ENCODE measurements at places on chromosomes 1 and 21.

DNA sequence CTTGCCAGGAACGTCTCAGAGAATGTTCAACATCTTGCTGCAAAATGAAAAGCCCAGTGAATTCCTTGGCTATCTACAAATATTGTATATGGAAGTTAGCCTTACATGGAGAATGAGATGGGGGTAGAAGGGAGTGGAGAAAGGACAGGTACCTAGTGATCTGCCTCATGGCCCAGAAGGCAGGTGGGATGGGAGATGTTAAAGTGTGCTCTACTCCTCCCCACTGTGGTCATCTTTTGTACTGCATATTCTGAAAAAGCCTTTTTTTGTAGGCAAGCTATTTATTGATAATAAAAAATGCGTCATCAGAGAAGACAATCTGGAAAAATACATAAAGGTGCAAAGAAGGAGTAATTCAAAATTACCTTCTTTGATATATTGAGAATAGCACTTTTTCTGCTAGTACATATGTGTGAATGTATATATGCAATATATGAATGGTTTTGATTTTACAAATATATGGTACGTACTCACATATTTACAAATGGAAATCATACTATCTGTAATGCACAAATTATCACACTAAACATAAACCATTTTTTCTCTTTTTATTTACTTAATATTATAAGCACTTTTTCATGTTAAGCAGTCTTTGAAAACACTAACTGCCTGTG, 19.1 kb upstream of the SLC5A9 start:
- no peak overlapping the region for H3K27ac ChIP-seq
- no peaks in the 10 kb centered on the region for H3K27me3 ChIP-seq
- H3K4me1 ChIP-seq: no peaks in the 10 kb centered on the region
- peak; percentile 65 for DNase-seq

- H3K27ac ChIP-seq: no peak overlapping the region
- no peaks in the 10 kb centered on the region for H3K36me3 ChIP-seq
- H3K4me3 ChIP-seq: no peak overlapping the region
- no peak for DNase-seq
Measured at GRCh38 chr1:66090859-66091457, 298.3 kb downstream of the PDE4B start.

GRCh38 chr21:16815243-16815642, 697.6 kb upstream of the CXADR start:
- no peak overlapping the region for H3K4me3 ChIP-seq
- no peak overlapping the region for H3K27ac ChIP-seq
- no peaks in the 10 kb centered on the region for H3K36me3 ChIP-seq
- DNase-seq: no peak
- H3K27me3 ChIP-seq: no peaks in the 10 kb centered on the region

GRCh38 chr21:38915546-38915945, 109.8 kb downstream of the ETS2 start:
- H3K4me1 ChIP-seq: peaks cover 14% of the 10 kb centered on the region
- no peak overlapping the region for H3K27ac ChIP-seq
- DNase-seq: no peak
- no peaks in the 10 kb centered on the region for H3K36me3 ChIP-seq
- no peaks in the 10 kb centered on the region for H3K27me3 ChIP-seq

GRCh38 chr1:58745666-58746065, 38.2 kb downstream of the JUN start:
- no peaks in the 10 kb centered on the region for H3K4me1 ChIP-seq
- DNase-seq: no peak
- H3K4me3 ChIP-seq: no peak overlapping the region
- H3K27ac ChIP-seq: no peak overlapping the region
- no peaks in the 10 kb centered on the region for H3K36me3 ChIP-seq

- peak overlapping the region; percentile 92 for H3K27ac ChIP-seq
- peak; percentile 88 for DNase-seq
- no peaks in the 10 kb centered on the region for H3K36me3 ChIP-seq
- no peaks in the 10 kb centered on the region for H3K27me3 ChIP-seq
- H3K4me3 ChIP-seq: no peak overlapping the region
Measured at GRCh38 chr1:1422465-1423244, 1.6 kb upstream of the ANKRD65 start.

GRCh38 chr1:204616641-204617040, 68.9 kb downstream of the LRRN2 start:
- H3K36me3 ChIP-seq: no peaks in the 10 kb centered on the region
- no peak overlapping the region for H3K27ac ChIP-seq
- peaks cover 5% of the 10 kb centered on the region for H3K4me1 ChIP-seq
- no peak overlapping the region for H3K4me3 ChIP-seq
- DNase-seq: no peak

GRCh38 chr1:67441183-67441582, 11.0 kb upstream of the SERBP1 start:
- H3K27ac ChIP-seq: no peak overlapping the region
- no peak for DNase-seq
- H3K4me3 ChIP-seq: no peak overlapping the region
- no peaks in the 10 kb centered on the region for H3K36me3 ChIP-seq
- peaks cover 4% of the 10 kb centered on the region for H3K4me1 ChIP-seq
- H3K27me3 ChIP-seq: no peaks in the 10 kb centered on the region

DNA sequence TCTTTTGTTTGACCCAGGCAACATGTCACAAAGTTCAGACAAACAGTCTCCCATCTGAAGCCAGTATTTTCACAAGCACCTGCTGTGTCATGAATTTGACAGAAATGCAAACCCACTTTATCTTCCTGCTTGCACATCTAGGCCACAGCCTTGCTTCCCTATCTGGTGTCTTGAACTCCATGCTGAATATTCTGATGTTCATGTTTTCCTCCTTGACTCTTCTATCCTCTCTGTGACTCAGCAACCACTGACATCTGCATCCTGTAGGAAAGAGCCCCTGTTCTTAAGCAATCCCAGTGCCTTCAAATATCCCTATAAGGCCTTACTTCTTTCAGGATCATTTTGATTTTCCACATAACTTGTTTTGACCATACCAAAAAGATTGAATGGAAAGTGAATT, 6.5 kb downstream of the CD55 start:
- H3K4me3 ChIP-seq: no peak overlapping the region
- no peak overlapping the region for H3K27ac ChIP-seq
- DNase-seq: no peak
- no peaks in the 10 kb centered on the region for H3K4me1 ChIP-seq

DNA sequence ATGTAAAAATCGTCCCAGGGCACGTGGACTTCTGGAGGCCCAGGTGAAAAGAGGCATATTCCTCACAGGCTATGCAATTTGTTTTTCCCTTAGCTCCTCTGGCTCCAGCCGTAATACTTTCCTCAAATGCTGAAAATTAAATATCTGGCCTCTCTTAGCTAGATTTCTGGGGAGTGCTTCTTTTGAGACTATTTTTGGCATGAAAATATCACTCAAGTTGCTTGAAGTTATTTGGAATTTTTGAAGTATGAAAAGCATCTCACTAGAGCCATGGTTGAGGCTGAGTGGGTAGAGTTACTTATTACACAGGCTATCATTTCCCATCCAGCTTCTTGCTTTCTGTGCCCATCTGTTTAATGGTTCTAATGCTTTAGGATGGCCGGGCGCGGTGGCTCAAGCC, 59.7 kb downstream of the MYOM3 start:
- no peaks in the 10 kb centered on the region for H3K27me3 ChIP-seq
- H3K27ac ChIP-seq: no peak overlapping the region
- no peak overlapping the region for H3K4me3 ChIP-seq
- peak; percentile 46 for DNase-seq
- H3K4me1 ChIP-seq: no peaks in the 10 kb centered on the region

- no peak for DNase-seq
- H3K27ac ChIP-seq: no peak overlapping the region
- no peak overlapping the region for H3K4me3 ChIP-seq
Measured at GRCh38 chr1:34511802-34512201, 243.0 kb upstream of the GJB5 start.

DNA sequence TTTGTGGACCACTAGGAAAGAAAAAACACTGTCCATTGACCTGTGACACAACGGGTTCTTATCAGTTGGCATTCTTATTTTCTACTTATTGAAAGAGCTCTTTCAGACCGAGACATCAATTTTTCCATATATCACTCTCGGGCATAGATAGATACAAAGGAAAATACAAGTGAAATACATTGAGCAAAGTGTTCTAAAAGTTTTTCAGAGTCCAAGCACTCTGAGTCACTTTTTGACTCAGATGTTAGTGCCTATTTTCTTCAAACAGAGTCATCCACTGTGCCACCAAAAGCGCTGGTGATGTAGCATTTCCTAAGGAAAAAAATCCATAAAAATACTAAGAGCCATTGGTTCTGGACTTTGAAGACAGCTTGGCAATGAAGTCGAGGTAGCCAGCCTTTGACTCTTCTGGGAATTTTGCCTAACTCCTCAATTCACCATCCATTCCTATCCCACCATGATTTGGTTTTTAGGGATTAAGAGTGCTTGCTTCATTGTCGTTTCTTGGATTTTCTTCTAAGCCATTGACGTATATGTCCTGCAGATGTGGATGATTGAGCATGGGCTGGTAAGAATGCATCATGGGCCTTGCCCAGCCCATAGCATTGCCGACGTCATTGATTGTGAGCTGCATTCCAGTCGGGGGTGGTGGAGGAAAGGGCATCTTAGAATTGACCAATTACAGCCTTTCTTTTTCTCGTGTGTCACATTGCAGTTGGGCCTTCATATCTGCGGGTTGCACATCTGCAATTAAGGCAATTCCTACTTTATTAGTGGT, 10.6 kb downstream of the GALNT2 start:
- no peak overlapping the region for H3K4me3 ChIP-seq
- no peaks in the 10 kb centered on the region for H3K27me3 ChIP-seq
- no peak overlapping the region for H3K27ac ChIP-seq
- peak; percentile 40 for DNase-seq
- H3K4me1 ChIP-seq: peaks cover 11% of the 10 kb centered on the region

DNA sequence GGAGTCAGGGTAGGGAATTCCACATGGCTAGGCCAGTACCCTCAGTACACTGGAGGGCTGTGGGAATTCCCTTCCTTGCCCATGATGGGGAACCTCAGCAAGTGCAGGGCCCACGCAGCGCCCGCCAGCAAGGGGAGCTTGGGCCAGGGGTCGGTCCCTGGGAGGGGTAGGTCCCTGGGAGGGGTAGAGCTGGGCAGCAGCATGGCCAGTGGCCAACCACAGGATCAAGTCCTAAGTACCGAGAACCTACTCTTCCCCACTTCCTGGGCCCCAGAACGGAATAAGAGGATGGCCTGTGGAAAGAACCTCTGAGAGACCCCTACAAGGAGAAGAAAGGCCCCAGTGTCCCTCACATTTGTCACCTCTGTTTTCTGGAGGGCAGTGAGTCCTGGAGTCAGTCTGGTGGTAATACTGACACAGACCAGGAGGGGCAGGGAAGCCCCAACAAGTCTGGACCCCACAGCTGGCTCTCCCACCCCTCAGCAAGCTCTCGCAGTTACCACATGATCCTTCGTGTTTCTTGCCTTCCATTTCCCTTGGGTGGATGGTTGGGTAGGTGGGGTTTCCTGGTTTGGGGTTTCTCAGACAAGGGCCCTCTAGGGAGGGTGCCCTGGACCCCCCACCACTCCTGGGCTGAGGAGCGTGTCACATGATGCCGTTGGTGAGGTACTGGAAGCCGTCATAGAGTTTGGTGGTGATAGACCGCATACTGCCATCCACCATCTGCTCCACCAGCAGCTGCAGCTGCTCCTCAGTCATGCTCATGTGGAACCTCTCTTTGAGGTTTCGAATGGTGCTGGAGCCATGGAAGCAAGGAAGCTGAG, 10.3 kb downstream of the ZNF687 start:
- DNase-seq: no peak
- H3K27ac ChIP-seq: no peak overlapping the region
- no peaks in the 10 kb centered on the region for H3K27me3 ChIP-seq
- H3K4me3 ChIP-seq: no peak overlapping the region
- H3K4me1 ChIP-seq: no peaks in the 10 kb centered on the region
- peaks cover 82% of the 10 kb centered on the region for H3K36me3 ChIP-seq

- DNase-seq: no peak
- H3K36me3 ChIP-seq: peaks cover 36% of the 10 kb centered on the region
- no peak overlapping the region for H3K27ac ChIP-seq
Measured at GRCh38 chr1:46363121-46363520, 22.5 kb downstream of the NSUN4 start.

DNA sequence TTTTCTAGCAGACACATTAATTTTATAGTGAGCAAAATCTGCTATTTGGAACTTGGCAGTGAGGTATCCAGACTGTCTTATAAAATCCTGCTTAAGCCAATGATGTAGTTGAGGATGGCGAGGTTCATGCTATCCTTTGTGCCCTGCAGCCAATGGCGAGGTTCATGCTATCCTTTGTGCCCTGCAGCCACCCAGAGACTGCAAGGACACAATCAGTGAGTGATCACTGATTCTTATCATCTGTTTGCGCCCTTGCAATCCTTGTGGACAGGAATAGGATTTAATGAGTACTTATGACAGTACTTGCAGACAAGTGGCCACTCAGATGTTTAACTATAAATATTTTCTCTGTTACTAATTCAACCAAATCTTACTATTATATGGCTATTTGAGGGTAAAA, 112.6 kb downstream of the EIF4G3 start:
- H3K27ac ChIP-seq: no peak overlapping the region
- peak; percentile 91 for DNase-seq
- no peaks in the 10 kb centered on the region for H3K36me3 ChIP-seq
- H3K4me1 ChIP-seq: no peaks in the 10 kb centered on the region
- no peaks in the 10 kb centered on the region for H3K27me3 ChIP-seq

- no peak overlapping the region for H3K4me3 ChIP-seq
- no peaks in the 10 kb centered on the region for H3K27me3 ChIP-seq
- H3K27ac ChIP-seq: no peak overlapping the region
- no peaks in the 10 kb centered on the region for H3K36me3 ChIP-seq
- DNase-seq: no peak
Measured at GRCh38 chr1:205633421-205633976, 1.7 kb upstream of the ELK4 start.

DNA sequence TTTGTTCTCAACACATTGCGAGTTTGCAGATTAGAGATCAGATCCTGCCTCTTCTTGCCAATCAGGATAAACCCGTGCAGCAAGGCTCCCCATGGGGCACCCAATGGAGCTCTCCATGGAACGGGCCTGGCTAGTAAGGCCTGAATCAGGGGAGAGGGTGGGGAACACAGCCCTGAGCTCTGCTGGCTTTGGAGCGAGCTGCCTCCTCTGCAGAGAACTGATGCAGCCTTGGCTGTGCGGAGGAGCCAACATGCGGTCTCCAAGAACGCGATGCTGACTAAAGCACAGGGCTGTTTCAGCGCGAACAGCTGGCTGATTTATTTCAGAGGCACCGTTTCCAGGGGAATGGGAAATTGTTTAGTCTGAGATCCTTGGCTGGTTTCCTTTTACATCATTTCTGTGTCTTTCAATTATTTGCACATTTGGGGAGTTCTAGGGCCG, 139.7 kb downstream of the TSEN15 start:
- no peaks in the 10 kb centered on the region for H3K36me3 ChIP-seq
- no peak overlapping the region for H3K27ac ChIP-seq
- no peak for DNase-seq
- H3K4me3 ChIP-seq: no peak overlapping the region
- no peaks in the 10 kb centered on the region for H3K27me3 ChIP-seq
- H3K4me1 ChIP-seq: no peaks in the 10 kb centered on the region

GRCh38 chr1:215566556-215567490, at the start of gene KCTD3:
KCTD3 (plus strand) TSS chr1:215567304; CDS start chr1:215567686, 382 bp downstream.
- peak; percentile 67 for DNase-seq
- peaks cover 2% of the 10 kb centered on the region for H3K36me3 ChIP-seq
- no peaks in the 10 kb centered on the region for H3K27me3 ChIP-seq
- no peaks in the 10 kb centered on the region for H3K4me1 ChIP-seq
- peak within 1 kb of the TSS; percentile 82 for H3K4me3 ChIP-seq

All from trophoblast cell (in vitro differentiated cells and primary cell).